ENCODE measurements at places on chromosomes 12 and 14.
A peak's percentile ranks its signal among the peaks of the same experiment; 100 is the strongest.

- DNase-seq, result no peak
These were observed 44.2 kb downstream of the SOCS2 start for GRCh38 chr12:93616584-93617101.

GRCh38 chr12:7162691-7163114 lies 26.8 kb upstream of the PEX5 start:
- no peak for DNase-seq

DNA sequence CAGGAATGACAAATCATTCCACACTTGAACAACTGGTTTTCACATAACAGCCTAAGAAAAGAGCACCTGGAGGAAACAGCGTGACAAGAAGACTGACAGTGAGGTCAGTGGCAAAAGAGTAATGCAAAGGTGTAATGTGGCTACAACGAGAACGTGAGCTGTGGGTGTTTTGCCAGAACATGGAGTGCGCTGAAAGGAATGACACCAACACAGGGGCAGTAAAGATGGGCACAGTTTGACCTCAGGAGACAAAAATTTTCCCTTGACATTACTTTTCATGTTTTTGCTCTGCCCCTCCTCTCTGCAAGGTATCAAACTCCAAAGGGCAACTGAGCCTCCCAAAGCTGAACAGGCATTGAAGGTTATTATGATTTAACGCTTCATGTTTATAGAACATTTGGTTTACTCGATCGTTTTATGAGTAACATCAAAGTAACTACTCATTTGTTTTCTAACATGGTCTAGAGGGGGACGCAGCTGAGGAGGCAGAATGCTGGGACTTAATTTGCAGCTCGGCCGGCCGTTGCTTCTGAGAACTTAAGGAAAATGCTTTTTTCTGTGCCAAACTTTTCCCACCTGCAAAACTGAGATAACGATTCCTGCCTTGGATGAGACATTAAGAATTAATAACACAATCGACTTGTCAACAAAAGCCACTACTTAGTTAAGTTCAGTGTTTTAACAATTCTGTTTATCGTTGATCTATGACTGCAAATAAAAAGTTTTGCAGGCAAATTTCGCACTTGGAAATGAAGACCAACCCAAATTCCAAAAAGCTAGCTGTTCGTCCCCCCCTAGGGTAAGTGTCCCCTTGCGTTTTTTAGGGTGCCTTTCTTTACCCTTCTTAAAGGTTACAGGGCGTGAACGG lies 954 bp downstream of the HAUS4 start:
- no peak for DNase-seq

- DNase-seq, result no peak
These were observed 220.6 kb downstream of the GXYLT1 start for GRCh38 chr12:41924111-41924510.

GRCh38 chr12:23504043-23504442 lies 445.4 kb downstream of the SOX5 start:
- DNase-seq, result no peak

DNA sequence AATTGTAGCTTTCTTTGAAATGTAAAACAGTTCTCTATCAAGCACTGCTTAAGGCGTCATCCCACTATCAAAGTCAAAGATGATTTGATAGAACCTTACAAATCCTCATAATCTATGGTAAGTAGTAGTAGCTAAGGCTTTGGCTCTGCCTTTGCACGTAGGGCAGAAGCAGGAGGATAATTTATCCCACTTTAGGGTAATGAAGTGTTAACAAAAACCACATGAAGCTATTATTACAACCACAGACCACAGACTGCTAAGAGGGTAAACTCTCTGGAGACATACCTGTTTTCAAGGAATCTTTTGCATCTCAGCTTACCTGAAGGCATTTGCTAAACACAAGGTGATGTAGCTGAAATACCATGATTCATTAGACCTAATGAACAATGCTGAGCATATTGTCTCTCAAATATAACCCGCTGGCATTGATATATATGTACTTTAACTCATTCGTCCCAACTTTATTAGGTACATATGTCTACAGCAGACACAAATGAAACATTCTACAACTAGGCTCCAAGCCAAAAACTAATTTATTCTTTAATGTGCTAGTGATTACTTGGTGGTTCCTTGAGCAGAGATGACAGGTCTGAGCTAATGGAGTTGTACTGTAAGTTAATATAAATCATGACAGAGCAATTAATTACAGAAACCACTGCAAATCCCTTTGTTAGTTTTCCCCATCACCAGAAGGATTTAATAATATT lies 368.8 kb downstream of the ETNK1 start:
- no peak for DNase-seq

DNA sequence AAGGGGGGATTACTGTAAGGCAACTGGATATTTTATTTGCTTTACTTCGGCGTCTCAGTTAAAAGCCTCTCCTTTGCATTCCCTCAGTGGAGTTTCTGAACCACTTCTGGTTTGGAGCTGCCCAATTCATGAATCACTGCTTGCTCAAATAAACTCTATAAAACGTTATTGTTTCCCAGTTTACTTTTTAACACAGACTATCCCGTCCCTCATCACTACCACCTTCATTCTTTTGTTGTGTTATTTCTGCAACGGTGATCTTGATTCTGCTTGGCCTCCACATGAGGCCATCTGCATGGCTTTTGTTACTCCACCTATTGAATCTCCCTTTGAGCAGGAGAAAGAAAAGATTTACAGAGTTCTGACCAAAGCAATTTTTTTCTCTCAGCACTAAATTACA lies 104.0 kb upstream of the PLEKHA5 start:
- DNase-seq, result no peak

GRCh38 chr14:68458840-68459469 lies 333.9 kb downstream of the ZFP36L1 start:
- no peak for DNase-seq

- DNase-seq, result no peak
These were observed 429.1 kb downstream of the RAD51B start for GRCh38 chr14:68248481-68249255.

- DNase-seq, result no peak
These were observed 79.4 kb downstream of the METTL25 start for GRCh38 chr12:82437744-82438143.

DNA sequence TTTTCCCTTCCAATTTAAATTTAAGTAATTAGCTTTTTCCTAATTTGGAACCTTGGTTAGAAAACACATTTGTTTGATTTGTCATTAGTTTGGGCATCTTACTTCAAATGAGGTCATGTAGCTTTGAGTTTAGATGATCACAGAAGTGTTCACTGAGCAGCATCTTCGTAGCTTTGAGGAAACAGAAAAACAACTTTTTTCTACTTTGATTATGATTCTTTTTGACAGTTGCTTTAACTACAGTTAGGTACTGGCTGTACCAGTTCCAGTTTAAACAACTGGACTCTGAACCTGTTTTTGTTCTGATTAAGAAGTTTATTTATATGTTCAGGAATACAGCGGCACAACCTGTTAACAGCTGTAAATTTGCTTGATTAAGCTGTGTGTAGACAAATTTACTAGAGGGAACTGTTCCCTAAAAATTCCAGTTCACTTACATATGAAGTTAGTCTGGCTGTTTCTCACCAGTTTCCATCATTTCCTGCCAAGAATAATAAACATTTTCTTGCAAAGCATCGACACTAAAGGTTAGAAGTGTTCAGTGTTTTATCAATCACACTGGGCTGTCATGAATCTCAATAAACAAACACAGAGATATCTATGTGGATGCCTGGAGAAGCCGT lies 191.9 kb downstream of the RAD51B start:
- DNase-seq, result no peak

DNA sequence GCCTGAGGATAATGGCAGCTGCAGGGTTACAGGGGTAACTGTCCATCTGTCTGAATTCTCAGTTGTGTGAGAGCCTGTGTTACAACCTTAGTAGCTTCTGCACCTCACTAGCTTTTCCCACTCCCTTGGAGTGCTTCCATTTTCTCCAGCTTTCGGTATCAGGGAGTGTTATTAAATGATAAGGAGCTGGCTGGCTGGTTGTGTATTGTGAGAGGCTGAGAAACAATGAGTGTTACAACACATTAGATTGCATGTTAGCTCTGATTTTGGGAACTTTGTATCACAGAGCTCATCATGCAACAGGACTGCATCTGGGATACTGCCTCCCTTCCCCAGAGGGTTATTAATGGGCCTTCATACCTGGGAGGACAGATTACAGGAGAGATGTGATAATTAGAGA lies 723.7 kb downstream of the DIO2 start:
- DNase-seq, result no peak

- no peak for DNase-seq
These were observed 291.7 kb downstream of the C12orf75 start for GRCh38 chr12:105622220-105622619.

GRCh38 chr14:98175436-98175835 lies 1096.6 kb downstream of the BCL11B start:
- DNase-seq, result no peak

- DNase-seq, result no peak
These were observed 47.2 kb upstream of the JDP2 start for GRCh38 chr14:75380656-75381055.

GRCh38 chr12:68451261-68452077 lies 119.3 kb upstream of the MDM1 start:
- no peak for DNase-seq

DNA sequence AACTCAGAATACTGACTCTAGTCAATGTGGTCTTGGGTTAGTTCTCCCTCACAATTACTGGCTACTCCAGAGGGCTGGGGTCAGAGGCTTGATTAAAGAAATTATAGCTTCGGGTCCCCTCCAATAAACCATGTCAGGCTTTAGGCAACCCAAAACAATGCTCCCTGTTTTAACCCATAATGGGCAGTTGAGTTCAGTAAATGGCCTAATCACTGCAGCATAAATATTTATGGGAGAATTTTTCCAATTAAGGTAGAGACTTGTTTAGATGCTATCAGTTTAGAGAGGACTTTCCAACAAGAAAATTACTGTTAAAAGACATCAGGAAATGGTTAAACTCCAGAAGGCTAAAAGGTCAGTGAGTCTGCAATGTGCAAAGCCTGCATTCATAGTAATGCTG lies 389.2 kb upstream of the PRICKLE1 start:
- no peak for DNase-seq

- peak; percentile 55 for DNase-seq
These were observed at the start of gene ITGB7 for GRCh38 chr12:53207042-53207441. ITGB7 (minus strand) TSS chr12:53207251; CDS start chr12:53200443, 6,808 bp downstream.

Data from stimulated activated CD4-positive, alpha-beta T cell treated with anti-CD3 and anti-CD28 coated beads, TNF-alpha, amount 100 ng/mL, for 4 hours (primary cell).